ENCODE measurements at places on chromosomes 5 and 9.
A peak's percentile ranks its signal among the peaks of the same experiment; 100 is the strongest.

DNA sequence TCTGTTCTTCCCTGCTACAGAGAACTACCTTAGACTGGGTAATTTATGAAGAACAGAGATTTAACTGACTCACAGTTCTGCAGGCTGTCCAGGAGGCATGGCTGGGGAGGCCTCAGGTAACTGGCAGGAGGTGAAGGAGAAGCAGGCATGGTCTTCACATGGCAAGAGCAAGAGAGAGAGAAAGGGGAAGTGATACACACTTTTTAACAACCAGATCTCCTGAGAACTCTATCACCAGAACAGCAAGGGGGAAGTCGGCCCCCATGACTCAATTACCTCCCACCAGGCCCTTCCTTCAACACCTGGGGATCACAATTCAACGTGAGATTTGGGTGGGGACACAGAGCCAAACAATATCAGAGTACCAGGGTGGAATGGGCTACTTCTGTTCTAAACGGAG, 766.8 kb downstream of the TLE1 start:
- no peak for DNase-seq

DNA sequence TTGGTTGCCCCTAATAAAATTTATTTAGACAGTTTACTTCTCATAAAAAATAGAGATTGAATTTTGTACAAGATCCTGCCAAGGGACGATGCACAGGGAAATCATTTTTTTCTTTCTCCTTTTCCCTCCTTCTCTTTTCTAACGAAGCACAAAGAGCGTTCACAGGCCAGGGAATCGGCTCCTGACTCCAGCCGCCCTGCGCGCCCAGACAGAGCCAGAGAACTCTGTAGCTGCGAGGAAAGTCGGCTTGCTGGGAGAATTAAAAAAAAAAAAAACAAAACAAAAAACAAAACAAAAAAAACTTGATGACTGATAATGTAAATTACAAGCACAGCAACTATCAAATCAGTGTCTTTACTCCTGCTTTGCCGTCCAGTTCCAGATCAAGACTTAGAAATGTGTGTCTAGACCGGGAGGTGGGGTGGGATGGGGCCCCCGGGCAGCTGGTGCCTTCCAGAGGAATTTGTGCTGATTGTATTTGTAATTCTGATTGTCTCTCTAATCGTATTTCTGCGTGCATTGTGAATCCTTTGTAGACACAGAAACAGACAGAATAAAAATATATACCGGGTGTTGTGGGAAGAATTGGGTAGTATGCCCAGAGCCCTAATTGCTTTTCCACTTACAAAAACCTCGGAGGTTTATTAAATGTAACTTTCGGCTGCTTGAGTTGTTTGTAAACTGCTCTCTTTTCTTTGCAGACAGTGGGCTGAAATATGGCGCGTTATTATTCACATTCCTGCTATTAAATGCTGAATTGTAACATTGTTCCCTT, 3.6 kb upstream of the OTP start:
- DNase-seq: no peak

GRCh38 chr9:105877721-105878120, 183.4 kb downstream of the TMEM38B start:
- DNase-seq: no peak

DNA sequence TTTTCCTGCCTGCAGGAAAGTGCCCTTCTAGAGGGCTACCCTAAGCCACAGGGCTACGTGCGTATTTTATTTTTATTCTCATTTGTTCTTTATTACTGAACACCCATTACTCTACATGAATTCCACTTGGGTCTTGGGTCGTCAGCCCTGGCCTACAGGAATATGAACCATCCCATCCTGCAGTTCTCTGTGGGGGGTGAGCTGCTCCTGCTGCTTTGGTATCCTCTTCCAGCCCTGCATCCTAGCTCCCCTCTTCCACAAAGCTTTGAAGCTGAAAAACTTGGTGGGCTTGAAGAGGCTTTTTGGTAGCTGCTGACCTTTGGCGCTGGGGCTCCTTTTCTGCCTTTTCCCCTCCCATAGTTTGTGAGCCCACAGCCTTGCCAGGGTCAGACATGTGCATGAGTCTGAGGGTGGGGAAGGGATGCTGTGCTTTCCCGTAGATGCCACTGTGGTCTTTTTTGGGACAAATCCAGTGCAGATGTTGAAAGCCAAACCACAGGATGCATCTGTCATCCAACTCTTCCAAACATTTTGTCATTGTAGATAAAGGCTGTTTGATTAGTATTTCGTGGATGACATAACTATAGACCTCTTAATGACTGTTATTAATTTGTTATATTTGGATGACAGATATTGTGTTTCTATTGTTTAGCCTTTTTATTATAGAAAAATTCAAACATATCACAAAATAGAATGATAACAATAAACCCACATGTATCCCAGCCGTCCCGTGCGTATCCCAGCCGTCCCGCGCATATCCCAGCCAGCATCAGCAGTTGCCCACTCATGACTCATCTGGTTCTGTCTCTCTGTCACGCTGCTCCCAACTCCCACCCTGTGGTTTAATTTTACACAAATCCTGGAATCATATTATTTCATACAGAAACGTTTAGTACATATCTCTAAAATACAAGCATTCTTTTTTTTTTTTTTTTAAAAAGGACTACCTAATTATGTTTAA, 43.9 kb downstream of the SLC46A2 start:
- DNase-seq: no peak

- no peak for DNase-seq
These were observed 38.2 kb downstream of the PAPPA start for GRCh38 chr9:116191576-116192415.

DNA sequence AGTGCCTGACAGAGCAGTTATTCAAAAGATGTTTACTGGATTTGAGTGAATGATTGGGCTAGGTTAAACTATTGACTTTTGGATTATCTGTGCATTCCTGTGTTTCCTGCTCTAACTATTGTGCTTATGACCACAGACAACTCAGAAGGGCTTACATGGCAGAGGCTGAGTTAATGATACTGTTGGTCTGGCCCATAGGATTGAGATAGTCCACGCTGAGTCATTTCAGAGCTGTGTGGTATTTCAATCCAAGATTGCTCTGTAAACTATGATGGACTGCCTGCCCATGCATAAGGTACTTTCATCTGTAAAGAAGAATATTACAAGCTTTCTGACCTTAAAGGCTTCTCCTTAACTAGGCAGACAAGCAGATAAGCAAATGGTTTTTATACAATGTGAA, 49.1 kb upstream of the SLIT3 start:
- no peak for DNase-seq

DNA sequence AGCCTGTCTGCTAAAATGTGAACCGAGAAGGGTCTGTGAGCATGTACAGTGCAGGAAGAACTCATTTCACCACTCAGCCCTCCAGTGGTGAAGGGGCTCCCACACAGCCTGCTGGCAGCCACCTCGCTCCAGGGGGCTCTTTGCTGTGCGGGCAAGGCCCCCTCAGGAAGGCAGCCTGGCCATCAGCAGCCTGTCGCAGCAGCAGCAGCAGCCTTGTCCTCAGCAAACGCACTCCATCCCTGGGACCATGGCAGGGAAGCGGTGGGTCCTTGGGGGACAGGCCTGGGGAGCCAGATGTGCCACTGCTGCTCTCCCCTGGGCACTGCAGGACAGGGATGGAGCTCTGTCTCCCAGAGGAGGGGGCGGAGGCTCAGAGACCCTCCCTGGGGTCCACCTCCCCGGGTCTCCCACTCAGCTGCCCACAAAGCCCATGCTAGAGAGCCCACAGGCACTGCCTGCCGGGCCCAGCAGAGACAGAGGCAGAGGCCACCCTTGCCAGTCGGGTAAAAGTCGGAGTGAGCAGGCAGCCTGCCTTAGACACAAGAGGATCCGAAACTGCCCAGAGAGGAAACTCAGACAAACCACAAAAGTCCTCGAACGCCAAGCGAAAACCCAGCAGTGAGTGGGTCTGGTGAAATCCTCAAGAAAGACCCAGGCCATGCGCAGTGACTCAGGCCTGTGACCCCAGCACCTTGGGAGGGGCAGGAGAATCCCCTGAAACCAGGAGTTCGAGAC, 8.0 kb downstream of the BRD3 start:
- DNase-seq: peak; percentile 76

DNA sequence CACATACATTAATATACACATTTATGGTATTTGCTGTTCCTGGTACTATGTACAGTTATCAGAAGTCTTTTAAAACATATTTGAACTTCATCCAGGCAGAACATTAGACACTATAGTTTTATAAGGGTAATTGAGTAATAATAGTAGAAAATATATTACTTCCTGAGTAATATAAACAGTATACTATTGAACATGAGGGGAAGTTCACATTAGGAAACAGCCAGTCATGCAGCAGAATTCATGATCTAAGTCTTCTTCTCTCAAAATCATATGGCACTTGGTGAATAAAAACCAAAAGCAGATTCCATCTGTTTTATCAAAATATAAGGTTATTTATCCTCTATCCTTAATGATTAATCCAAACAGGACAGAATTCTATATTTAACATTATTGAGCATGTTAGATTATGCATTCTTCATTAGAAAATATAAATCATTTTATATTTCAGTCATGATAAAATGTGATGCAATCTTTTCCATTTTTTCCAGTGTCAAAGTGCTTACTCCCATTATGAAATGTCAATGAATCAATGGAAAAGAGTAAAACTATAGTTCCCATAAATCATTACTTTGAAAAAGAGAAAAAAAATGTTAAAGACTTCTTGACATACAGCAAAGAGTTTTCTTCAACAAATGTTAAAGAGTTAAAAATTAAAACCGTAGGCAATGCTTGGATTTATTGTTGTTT, 584.3 kb upstream of the TUSC1 start:
- no peak for DNase-seq

DNA sequence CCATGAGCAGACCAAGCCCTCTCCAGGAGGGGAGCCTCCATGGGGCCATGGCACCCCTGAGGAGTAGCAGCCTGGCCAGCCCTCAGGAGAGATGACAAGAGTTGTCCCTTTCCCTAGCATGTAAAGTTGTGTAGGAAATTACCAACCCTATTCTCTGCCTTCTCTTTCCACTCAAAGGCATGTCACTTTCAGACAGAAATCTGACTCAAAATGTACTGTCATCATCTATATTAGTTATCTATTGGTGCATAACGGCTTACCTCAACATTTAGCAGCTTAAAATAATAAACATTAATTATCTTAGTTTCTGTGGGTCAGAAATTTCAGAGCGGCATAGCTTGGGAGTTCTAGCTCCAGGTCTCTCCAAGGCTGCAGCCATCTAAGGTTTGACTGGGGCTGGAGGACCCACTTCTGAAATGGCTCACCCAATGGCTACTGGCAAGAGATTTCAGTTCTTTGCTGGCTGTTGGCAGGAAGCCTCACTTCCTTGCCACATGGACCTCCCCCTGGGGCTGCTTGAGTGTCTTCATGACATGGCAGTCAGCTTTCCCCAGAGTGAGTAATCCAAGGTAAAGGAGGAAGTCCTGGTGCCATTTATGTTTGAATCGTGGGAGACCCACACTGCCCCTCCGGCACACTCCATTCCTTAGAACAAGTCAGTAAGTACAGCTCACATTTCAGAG, 632.3 kb downstream of the CCDC171 start:
- DNase-seq: no peak

DNA sequence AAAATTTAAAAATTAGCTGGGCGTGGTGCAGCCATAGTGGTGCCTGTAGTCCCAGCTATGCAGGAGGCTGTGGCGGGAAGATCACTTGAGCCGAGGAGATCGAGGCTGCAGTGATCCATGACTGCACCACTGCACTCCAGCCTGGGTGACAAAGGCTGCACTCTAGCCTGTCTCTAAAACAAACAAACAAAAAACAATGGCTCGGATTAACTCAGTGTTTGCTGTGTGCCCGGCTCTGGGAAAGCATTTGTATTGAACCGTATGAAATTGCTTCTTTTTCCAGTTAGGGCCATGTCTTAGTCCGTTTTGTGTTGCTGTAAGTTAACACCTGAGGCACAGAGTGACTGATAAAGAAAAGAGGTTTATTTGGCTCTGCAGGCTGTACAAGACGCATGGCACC, 62.6 kb downstream of the CFAP77 start:
- DNase-seq: no peak

DNA sequence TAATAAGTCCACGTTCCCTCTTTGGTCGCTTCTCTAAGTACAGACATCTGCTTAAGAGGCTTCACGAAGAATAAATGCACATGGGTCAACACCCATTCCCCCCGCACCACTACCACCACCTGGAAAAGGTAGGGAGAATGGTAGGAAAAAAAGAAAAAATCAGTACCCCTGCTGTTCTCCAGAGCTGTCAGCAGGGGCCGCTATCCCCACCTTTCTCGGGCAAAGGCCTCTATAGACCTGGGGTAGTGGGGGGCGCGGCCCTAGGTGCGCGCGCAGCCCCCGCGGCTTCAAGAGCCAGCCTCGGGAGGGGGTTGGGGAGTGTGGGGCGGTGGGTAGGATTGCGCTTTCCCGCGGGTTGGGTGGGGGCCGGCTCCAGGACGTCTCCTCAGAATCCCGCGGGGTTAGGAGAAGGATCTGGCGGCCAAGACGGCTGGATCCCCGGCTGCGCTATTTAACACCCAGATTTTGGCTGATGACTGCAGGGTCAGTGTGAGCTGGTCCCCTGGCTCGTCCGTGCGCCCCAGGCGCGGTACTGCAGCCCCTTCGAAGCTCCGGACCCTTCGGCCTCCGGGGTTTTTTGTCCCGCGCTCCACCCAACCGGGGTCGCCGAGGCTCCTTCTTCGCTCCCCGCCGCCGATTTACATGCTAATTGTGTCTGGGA, 1.6 kb upstream of the SEMA6A start:
- DNase-seq: no peak

GRCh38 chr5:81906086-81906485, 65.7 kb upstream of the ATG10 start:
- DNase-seq: no peak
